ENCODE measurements at places on chromosomes 13 and 19.

DNA sequence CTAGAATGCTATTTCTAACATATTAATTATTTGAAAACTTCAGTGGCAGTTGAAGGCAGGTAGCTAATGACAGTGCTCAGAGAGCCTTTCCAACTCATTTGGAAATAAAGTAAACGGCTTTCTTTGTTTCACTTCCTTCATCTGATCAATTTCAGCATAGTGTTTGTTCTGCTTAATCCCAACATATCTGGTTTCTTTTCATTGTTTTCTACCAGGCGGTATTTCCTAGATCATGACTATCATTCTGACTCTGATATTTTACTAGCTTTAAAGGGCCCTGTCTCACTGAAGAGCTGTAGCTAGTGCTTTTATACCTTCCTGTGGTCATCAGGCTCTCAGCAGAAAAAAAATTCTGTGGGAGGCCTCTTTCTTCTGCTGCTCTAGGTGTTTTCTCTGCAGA lies 178.6 kb downstream of the RBM26 start:
- no peak for DNase-seq

DNA sequence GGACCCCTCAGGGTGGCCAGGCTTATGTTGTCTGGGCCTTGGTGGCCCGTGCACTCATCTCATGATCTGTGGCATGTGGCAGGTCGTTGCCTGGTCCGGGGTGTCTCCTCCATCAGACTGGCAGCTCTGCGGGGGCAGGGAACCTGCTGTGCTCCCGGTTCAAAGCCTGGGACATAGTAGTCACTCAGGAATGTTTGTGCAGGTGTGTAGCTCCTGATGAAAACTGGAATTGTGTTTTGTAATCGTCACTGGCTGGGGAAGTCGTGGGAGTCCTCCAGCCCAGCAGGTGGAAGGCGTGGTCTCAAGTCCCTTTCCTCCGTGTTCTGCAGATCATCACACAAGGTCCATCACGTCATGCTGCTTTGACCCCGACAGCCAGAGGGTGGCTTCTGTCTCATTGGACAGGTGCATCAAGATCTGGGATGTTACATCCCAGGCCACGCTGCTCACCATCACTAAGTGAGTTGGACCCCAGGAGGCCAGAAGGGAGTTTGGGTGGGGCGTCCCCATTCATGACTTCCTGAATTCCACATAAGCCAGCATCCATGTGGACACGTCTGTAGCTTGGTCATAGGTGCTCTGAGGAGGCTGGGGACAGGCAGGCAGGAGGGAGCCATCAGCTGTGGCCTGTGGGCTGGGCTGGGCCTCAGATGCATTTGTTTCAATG lies 19.1 kb downstream of the WDR88 start:
- no peak for DNase-seq

- DNase-seq, result no peak
Measured at GRCh38 chr19:33225458-33225926, at the start of gene SLC7A10. TSS of gene SLC7A10 (minus strand) at chr19:33225850. CDS start at chr19:33225703, 147 bp downstream.

- no peak for DNase-seq
Measured at GRCh38 chr13:99406799-99407201, 94.5 kb upstream of the TM9SF2 start.

DNA sequence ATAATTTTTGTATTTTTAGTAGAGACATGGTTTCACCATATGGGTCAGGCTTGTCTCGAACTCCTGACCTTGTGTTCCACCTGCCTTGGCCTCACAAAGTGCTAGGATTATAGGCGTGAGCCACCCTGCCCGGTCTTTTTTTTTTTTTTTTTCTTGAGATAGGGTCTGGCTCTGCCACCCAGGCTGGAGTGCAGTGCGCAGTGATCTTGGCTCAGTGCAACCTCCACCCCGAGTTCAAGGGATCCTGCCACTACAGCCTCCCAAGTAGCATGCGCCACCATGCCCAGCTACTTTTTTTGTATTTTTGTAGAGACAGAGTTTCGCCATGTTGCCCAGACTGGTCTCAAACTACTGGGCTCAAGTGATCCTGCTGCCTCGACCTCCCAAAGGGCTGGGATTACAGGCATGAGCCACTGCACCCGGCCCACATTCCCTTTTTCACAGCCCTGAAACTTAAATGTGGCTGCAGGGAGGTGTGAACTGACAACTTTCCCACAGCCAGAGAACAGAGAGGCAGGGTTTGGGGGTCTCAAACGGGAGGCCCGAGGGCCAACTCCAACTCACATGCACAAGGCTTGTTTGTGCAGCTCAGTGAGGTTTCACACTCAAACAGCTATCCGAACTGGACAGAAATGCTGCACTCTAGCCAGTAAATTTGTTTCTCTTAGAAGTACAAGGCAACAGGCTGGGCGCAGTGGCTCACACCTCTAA lies 4.4 kb upstream of the S1PR5 start:
- DNase-seq, result no peak

DNA sequence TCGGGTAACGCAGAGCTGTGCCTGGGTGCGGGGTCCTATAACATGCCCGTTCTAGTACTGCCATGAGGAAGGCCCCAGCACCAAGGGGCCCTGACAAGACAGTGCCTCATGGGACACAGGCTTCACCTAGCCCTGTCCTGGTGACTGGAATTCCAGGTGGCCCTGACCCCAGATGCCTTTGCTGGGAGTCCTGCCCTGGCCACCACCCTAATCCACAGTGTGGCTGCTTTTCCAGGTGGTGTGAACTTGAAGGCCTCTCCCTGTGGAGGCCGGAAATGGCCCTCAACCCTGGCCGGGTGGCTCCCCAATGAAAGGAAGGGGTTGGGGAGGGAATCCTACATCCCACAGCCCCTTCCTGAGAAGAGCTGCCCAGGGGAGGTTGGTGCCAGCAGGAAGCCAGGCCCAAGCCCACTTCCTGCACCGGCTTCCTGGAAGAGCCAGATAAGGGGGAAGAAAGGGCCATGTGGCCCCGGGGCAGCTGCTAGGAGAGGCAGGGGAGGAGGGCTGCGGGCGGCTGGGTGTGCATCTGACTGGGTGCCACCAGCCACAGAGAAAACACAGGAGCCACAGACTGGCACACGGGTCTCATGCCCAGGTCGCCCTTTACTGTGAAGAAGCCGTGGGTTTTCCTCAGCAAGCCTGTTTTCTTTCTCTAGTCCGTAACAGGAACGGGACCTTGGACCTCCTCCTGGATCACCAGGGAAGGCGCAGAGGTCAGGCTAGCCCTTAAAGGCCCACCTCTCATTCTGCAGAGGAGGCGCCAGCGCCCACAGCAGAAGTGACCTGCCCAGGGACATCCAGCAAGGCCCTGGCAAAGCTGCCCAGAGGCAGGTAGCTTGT lies 4.7 kb downstream of the LSM4 start:
- peak; percentile 39 for DNase-seq

DNA sequence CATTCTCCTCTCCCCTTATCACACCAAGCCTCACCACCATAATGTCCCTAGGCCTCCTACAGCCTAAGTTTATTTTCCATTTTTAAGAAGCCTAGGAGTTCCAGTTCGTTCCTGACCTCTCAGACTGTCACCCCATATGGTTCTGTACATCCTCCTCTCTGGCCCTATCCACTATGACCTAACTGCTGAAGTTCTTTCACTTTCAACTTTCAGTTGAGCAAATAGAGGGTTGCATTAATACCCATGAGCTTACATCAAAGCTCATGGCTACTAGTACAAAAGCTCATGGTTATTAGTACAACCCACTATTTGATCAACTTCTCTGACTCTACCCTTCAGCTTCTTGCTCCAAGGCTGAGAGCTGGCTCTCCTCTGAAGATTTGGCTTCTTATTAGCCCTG lies 72.9 kb downstream of the FGF14 start:
- DNase-seq, result no peak

DNA sequence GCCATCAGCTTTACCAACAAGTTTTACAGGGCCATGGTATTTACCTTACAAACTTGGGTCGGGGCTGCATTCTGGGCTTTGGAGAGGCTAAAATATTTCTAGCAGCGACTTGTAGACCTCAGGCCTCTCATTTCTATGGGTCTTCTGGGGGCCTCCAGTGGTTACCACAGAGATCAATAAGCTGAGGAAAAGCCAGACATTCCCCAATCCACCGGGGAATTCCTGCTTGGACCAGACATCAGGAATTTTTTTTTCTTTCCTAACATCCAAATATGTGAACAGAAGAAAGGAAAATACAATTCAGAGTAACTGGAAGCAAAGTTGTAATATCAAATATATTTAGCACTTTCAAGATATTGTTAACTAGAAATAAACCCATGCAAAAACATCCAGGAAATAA lies 1.5 kb downstream of the DZIP1 start:
- no peak for DNase-seq

GRCh38 chr13:73873940-73874830 lies 260.0 kb downstream of the KLF12 start:
- no peak for DNase-seq

DNA sequence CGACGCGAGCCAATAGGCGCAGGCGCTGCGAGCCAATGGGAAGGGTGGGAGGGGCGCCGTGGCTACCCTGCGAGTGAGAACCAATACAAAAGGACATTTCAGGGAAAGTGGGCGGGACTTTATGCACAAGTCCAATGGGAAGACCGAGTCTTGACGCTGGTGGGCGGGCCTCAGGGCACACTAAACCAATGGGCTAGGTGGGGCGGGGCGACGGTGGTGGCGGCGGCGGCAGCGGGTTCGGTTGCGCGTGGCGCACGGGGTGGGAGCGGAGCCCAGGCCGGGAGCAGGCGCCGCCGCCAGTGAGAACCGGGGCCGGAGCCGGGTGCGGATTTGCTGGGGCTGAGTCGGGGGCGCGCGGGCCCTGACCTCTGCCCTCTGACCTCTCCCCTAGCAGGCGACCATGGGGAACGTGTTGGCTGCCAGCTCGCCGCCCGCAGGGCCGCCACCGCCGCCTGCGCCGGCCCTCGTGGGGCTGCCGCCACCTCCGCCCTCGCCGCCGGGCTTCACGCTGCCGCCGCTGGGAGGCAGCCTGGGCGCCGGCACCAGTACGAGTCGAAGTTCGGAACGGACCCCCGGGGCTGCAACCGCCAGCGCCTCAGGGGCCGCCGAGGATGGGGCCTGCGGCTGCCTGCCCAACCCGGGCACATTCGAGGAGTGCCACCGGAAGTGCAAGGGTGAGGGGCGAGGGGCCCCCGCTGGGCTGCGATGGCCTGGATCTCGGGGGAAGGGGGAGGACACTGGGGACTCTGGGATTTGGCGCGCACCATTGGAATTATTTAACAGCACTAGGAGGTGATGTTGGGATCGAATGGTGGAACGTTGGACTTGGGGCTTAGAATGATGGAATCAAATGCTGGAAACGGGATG lies at the start of gene TOMM40:
TOMM40 (plus strand) TSS at position 239 of the 867 bp plus-strand sequence; CDS start at position 401, 162 bp downstream.
- DNase-seq, result no peak

DNA sequence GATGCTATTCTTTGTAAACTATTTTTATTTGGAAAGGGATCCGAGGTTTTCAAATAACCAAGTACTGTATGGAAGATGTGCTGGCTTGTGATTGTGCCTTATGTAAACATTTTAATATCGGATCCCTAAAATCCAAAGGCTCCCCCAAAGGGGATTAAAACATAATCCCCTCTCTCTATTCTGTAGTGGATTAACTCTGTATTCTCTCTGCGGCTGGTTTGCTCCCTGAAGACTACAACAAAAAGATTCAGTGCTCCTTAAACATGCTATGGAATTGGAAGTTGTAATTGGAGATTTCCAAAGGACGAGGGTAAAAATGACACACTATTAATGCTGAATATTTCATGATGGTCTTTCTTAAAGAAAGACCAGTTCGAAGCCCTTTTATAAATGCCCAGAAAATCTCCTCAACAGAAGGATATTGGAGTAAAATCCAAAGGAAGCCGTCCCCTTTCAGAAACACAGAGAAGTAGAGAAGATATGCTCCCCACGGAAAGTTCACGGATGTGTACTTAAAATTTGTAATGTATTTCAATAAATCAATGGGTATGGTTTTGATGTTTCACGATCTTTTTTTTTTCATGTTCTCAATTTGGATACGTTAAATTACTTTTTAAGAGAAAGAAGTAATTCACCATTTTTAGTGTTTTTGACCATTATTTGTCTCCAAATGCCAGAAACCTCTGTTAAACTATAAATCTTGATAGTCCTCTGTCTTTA lies 6.5 kb downstream of the MAB21L1 start:
- no peak for DNase-seq

- DNase-seq, result no peak
Measured at GRCh38 chr13:77196052-77196618, 130.8 kb downstream of the MYCBP2 start.

GRCh38 chr19:48619692-48620585 lies 633 bp downstream of the SPHK2 start:
- DNase-seq, result no peak

All from effector memory CD4-positive, alpha-beta T cell (primary cell).